Activated CD4-positive, alpha-beta T cell treated with anti-CD3 and anti-CD28 coated beads for 4 hours (primary cell): ENCODE measurements at places on chromosomes 7 and 10.
A peak's percentile ranks its signal among the peaks of the same experiment; 100 is the strongest.

- no peak for DNase-seq
Observed at GRCh38 chr7:29809533-29810155, 3.3 kb downstream of the WIPF3 start.

GRCh38 chr10:62688971-62689700 is 115.4 kb upstream of the ADO start:
- DNase-seq, result no peak

GRCh38 chr10:372566-372965 is 237.3 kb downstream of the ZMYND11 start:
- no peak for DNase-seq

DNA sequence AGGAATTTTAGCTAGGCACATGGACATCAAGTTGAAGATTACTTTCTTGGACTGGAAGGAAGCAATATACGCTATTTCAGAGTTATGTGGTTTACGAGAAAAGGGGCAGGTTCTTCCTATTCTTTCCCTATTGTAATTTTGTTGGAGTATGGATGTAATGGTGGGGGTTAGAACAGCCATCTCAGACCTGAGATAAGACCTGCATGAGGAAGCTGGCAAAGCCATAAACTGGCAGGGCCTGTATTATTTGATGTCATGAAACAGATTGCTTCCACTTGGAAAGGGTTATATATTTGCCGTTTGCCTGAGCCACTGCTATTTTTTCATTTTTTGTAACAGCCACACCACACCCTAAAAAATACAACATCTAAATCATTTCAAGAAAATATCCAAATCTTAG is 220.5 kb upstream of the MAGI2 start:
- DNase-seq, result no peak

GRCh38 chr10:86798611-86799010 is 42.2 kb downstream of the BMPR1A start:
- no peak for DNase-seq

DNA sequence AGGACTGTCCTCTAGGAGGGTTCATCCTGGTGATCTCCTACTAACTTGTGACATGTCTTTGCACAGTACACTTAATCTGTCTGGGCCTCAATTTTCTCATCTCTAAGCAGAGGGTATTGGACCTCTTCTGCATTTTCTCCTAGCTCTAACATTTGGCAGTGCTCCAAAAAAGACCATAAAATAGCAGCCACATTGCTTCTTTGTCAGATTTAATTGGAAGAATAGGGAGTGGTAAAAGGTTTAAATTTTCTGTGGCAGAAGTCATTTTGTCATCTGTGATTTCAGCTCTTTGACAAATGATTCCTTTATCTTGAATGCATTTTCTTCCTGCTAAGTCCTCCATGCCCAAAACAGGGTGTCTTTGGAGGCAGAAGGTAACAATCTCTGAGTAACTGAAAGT is 289.9 kb upstream of the LRGUK start:
- no peak for DNase-seq

DNA sequence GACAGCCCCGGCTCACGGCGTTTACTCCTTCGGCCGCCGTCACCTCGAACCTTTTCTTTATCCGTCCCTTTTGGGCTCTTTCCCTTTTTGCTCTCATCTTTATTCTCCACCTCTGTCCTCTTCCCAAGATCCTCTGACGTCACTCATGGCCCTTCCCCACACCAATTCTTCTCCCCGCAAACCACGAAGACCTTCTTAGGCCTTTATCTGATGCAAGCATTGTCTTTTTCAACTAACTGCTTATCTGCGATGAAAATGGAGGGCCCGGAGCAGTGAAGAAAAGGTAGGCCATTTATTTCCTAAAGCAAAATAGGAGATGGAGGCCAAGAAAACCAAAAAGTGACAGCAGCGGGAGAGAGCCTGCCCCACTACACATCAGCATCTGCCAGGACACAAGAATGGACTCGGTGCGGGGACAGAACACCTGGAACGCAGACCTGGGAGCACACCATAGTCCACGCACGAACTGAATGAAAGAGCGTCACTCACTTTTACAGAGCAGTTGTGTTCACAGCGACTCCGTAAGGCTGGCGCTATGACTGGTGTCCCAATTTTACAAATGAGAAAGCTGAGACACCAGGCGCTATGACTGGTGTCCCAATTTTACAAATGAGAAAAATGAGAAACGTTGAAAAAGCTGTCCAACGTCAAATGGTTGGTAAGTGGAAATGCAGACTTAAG is 45.3 kb downstream of the ZNF777 start:
- no peak for DNase-seq

DNA sequence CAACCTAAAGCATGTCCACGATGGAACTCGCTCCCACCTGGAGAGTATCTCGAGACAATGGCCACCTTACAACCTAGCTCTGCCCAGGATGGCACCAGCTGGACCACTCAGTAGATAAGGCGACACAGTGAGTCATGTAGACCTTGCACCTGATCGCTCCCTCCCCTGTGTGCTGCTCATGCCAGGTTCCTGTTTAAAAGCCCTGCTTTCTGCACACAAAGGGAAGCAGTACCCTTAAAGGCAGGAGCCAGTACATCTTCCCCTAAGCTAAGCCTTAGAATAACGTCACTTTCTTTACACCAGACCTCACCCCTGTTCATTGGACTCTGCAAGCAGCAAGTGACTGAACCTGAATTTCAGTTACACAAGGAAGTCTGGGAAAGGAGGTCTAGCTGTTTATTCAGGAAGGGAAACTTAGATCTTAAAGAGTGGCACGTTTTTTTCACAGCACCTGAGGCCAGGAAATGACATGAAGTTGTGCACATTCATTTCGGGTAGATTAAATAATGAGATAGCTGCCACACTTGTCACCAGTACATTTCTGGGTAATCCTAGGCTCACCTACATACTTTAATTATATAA is 117.9 kb downstream of the MTPAP start:
- DNase-seq, result no peak

- DNase-seq, result peak; percentile 59
Observed at GRCh38 chr7:100632951-100633717, 8.2 kb downstream of the TFR2 start.

- DNase-seq, result no peak
Observed at GRCh38 chr10:77472146-77472545, 165.5 kb downstream of the KCNMA1 start.

DNA sequence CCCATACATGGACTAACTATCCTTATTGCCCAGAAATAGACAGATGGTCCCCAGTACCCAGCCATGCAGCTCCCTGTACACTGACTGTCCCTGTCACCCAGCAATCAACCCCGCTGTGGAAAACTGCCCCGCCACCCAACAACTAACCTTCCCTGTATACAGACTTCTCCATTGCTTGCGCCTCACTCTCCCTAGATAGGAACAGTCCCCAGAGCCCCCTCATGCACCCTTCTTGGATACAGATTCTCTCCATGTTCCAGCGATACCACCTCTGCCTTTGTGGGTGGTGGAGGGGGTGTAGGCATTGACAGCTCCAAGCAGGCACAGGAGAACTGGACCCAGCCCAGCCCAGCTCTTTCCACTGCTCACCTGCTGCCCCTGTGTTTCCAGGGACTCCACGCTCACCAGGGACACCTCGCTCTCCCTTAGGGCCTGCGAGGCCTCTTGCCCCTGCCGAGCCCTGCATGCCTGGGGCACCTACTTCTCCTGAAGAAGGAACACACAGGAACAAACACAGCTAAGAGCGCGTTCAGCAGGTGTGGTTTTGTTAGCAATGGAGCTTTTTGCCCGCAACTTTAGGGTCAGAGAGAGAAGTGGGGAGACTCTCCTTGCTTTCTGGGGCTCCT is 7.2 kb downstream of the SFTPD start:
- no peak for DNase-seq

GRCh38 chr7:50069613-50070012 is 23.4 kb downstream of the ZPBP start:
- peak; percentile 26 for DNase-seq

DNA sequence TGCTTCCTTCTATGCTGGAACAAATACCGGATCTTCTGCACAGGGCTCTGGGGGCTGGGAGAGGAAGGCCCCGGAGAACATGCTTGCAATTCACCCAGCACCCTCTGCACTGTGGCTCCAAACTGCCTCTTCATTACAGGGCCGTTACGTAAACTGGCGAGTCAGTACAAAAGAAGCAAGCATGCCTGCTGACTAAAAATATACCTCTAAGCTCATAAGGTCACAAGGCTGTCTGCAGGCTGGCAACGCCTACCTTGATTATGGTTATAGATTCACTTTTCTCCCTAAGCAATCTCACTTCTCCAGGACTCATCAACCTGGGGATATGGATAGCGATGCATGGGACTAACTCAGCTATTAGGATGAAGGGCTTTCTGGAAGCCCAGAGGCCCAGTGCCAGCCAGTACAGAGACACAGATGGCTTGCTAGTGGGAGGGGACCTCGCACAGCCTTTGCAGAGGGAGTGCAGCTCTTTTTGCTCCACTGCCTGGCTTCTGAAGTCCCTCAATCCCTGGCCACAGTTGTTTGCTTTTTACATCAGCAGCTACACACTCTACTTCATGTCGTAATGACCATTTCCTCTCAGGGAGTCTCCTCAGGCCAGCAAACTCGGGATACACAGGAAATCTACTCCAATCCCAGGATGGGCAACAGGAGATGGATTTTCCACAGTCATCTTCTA is 96.1 kb downstream of the SH3PXD2A start:
- DNase-seq, result no peak

GRCh38 chr10:79379512-79380124 is 32.3 kb downstream of the PPIF start:
- no peak for DNase-seq

DNA sequence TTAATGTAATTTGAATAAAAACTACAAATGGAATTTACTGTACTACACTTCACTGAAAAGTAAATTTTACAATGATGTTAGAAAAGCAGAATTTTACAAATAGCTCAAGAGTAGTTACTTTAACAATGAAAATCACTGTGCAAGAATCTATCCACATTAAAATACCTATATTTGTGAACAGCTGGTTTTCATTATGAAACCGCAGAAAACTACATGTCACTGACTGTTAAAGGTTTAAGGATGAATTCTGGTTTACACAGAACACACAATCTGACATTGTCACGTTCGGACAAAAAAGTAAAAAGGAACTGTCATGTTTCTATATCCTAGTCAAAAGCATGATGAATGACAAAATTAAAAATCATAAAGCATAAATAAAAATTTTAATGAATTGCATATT is 415.3 kb upstream of the PRKCQ start:
- DNase-seq, result no peak

GRCh38 chr7:107230334-107230733 is 61.5 kb downstream of the HBP1 start:
- DNase-seq, result no peak

DNA sequence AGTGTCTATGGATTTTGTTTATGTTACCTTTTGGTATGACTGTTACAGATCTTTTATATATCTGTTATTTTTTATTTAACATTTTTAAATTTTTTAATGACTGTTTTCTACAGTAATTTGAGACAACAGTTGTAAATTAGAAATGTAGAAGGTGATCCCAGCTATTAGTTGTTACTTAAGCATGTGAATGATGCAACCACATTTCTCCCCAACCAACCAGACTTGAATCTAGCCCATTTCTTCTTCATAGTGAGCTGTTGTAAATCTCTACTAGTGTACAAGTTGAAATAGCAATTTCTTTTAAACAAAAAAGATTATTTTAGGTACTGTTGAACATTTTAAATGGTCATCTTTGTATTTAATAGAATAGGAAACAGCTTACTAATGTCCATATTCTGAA is 18.0 kb downstream of the TMEM106B start:
- no peak for DNase-seq

DNA sequence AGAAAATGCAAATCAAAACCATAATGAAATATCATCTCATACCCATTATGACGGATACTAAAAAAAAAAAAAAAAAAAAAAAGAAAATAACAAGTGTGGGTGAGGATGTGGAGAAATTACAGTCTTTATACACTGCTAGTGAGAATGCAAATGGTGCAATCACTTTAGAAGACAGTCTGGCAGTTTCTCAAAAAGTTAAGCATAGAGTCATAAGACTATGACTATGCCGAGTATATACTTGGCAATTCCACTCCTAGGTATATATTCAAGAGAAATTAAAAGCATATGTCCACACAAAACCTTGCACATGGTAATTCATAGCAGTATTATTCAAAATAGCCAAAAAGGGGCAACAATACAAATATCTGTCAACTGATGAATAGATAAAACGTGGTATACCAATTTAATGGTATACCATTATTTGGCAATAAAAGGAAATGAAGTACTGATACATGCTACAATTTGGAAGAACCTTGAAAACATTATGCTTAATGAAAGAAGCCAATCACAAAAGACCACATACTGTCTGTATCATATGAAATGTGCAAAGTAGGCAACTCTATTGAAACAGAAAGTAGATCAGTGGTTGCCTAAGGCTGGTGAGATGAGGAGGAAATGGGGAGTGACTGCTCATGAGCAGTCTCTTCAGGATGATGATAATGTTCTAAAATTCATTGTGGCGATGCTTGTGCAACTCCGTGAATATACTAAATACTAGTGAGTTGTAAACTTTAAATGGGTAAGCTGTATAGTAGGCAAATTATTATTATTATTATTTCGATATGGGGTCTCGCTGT is 90.1 kb upstream of the NANOS1 start:
- DNase-seq, result no peak

DNA sequence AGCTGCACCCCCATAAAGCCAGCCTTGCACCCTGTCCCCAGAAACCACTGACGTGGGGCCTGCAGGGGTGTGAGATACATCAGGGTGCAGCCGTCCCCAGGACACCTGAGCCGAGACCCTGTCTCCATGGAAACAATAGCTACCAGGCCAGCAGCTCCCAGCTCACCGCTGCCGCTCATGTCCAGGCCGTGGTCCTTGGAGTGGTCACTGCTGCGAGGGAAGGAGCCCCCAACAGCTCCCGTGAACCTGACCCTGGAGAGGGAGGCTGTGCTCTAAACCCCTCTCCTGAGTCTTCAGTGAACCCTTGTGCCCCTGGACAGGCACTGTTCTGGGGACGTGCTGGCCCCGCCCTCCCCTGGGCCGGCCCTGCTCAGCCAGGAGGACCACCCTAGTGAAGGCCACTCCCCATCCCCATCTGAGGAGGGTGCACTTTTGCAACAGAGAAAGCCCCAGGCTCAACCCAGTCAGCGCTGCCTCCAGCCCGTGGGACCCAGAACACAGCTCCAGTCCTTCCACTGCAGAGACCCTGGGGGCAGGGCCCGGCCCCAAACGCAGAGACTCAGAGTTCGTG is 19.6 kb upstream of the INPP5A start:
- no peak for DNase-seq

DNA sequence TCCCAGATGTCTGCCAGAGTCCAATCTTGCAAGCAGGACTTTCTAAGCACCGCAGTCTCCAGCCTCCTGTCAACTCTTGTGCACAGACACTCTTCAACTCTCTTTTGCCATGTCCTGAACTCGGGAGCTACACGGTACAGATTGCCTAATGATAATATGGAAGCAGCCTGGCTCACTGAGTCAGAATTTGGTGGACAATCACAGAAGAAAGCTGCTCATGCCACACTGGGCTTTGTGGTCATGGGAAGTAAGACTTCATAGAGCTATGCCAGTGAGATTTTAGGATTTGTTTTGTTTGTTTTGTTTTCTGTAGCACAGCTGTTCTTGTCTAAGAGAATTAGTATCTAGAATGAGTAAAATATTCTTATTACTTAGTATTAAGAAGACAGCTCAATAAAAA is 144.1 kb upstream of the PRSS58 start:
- DNase-seq, result no peak

GRCh38 chr10:96536129-96536528 is 22.4 kb upstream of the TLL2 start:
- DNase-seq, result no peak

GRCh38 chr7:7988706-7989105 is 20.1 kb downstream of the GLCCI1 start:
- no peak for DNase-seq

GRCh38 chr10:132644527-132645246 is 107.1 kb downstream of the INPP5A start:
- DNase-seq, result no peak
